ENCODE measurements at places on chromosomes 7 and 10.

GRCh38 chr7:79091011-79091410 is 362.5 kb downstream of the MAGI2 start:
- no peak for DNase-seq

GRCh38 chr10:98349508-98349922 is 65.5 kb downstream of the PYROXD2 start:
- peak; percentile 94 for DNase-seq

GRCh38 chr7:47636433-47637175 is 54.7 kb upstream of the TNS3 start:
- DNase-seq = peak; percentile 36

DNA sequence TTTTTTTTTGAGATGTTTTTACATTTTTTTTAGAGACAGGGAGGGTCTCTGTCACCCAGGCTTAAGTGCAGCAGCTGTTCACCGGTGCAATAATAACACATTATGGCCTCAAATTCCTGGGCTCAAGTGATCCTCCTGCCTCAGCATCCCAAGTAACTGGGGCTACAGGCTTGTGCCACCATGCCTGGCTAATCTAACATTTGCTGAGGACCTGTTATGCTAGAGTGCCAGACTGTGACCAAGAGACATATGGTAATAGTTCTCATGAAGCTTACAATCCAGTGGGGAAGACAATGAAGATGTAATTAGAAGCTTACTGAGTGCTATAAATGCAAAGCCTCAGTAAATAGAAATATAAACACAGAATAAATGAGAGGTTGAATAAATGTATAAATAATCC is 17.6 kb upstream of the ORC5 start:
- no peak for DNase-seq

GRCh38 chr7:55087521-55087961 is 68.7 kb downstream of the EGFR start:
- no peak for DNase-seq

DNA sequence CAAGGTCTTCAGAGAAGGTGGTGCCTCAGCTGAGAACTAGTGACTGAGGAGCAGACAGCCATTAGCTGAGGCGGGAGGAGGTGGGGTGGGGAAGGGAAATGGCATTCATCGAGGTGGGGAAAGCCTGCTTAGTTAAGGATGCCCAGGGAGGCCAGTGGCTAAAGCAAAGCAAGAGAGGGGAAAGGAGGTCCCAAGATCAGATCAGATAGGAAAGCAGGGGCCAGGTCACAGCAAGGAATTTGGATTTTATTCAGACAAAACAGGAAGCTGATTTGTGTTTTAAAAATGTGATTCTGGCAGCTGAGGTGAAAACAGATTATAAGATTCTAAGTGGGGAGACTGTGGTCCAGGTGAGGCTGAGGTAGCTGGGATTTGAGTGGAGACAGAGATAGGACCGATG is 45.8 kb downstream of the CNNM1 start:
- DNase-seq = no peak

DNA sequence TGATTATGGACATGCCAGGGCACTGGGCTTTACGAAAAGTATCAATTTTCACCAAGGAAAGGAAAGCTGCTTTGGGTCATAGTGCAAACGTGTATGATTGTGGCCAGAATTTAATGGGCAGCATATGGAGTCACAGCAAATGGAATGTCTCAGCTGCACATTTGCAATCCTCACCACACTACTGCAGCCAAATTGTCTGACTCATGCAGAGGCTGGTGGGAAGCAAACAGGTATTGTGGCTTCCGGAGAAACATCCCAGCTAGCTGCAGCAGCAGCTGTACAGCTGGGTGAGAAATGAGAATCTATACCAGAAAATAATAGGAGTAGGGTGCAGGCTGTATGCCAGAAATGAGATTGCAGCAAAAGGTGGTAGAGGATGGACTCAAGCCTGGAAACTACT is 374.7 kb upstream of the VWC2 start:
- DNase-seq = peak; percentile 41

GRCh38 chr10:117345143-117345542 is 30.1 kb downstream of the PDZD8 start:
- no peak for DNase-seq

DNA sequence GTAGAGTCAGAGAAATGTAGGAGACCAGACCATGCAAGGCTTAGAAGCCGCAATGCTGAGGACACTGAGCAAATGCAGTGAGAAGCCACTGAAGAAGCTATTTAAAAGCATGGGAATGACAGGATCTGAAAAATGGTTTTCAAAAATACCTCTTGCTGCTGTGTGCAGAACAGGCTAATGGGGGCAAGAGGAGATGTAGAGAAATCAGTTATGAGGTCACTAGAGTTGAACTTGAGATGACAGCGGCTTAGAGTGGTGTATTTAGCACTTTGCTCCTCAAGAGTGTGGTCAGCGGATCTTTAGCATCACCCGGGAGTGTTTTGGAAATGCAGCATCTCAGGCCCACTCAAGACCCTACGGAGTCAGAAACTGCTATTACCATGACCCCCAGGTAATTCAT is 48.8 kb downstream of the KIAA1549 start:
- no peak for DNase-seq

DNA sequence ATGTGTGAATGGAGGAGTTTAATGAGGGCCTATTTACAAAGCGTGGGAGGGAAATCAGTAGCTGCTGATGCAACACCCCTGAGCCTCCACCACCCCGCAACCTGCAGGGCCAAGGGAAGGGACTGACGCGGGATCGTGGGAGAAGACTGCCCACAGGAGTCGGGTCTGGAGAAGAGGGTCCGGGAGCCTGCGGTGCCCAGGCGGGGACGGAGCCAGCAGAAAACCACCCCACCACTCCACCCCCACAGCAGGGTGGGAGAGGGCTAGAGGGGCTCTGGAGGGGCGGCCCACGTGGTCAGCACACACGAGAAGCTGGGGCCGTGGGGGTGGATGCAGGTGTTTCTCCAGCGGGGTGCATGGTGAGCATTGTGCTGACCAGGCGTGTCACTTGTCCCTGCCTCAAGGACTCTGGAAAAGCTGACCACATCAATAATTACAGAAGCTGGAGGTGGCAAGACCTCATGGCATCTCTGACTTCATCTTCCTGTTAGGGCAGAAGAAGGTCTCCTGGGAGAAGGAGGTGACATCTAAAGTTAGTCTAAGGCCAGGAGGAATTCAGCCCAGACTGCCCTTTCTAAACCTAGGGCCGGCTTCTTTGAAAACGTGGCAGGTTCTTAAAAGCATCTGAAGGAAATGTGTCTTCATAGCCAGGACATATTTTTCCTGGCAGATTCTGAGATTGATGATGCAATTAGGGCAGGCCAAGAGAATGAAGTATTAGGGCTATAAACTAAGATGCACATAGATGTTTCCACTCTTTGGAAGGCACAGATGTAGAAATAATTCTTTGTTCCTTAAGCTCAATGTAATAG is 150.9 kb downstream of the RGS10 start:
- peak; percentile 73 for DNase-seq

DNA sequence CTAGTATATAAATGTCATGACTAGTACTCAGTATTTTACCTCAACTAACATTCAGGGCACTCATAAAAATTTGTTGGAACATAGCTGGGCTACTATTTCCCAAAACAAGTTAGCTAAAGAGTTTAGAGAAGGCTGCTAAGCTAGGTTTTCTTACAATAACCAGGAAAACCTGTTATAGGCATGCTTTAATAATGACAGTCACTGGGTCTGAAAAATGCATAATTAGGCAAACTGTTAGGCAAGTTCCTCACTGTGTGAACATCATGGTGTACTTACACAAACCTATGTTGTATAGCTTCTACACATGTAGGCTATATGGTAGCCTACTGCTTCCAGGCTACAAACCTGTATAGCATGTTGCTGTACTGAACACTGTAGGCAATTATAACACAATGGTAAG is 79.0 kb downstream of the DNAJC1 start:
- DNase-seq = no peak

GRCh38 chr10:92142512-92142911 is 148.4 kb downstream of the CPEB3 start:
- DNase-seq = no peak

DNA sequence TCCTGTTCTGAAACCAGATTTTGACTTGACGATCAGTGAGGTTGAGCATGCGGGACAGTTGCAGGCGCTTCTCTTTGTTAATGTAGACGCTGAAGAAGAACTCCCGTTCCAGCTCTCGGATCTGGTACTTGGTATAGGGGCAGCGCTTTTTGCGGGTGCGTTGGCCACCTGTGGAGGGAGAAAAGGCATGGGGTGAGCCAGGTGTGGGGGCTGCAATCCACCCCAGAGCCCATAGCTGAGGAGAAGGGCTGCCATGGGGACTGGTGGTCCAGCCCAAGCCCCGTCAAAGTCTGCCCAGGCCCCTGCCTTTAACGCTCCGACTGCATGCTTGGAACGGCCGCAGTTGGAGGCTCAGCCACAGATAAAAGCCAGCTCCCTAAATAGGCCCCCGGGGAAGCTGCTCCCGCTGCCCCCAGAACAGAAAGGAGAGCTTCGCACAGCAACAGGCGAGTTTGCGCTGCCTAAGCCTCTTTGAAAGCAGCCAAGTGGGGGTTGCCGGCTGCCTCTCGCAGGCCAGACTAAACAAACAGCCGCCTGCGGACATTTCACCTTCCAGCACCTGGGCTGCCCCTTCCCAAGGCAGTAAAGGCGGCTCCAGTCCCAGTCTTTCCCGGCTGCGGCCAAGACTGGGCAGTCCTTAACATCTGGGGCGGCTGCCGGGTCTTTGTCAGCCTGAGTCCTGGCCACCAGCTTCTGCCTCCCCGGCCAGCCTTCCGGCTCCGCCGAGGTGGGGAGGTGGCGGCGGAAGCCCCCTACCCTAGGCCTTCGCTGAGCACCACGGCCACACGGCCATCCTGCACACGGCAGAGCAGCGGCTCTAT is 2.0 kb downstream of the HOXA11 start:
- DNase-seq = peak; percentile 39

GRCh38 chr7:41730668-41731067 is 27.8 kb upstream of the INHBA start:
- no peak for DNase-seq

DNA sequence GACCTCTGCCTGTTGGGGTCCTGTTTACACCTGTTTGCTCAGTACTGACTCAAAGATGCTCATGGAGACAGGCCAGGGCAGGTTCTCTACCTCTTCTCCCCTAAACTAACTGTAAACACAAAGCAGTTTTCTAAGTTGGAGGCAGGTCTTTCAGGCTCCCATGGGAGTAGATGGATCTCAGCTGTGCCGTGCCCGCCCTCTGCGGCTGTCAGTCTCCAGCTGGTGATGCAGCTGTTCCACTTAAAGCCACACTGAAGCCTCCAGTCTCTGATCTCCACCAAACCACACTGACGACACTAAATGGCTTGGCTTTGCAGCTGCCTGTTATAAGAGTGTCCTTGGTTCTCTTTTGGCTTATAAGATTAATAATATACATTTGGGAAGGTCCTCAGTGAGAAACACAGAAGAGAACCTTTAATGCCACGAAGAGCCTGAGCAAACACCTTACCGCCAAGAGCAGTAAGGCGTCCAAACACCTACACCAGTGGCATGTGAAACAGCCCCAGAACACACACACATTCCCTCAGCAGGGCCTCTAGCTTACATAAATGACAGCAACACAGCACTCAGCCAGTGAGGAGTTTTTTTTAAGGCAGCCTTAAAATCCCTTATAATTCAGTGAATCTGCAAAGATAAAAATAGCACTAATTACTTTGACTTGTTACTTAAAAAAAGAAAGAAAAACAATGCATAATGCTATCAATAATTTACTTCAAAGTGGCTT is 60.4 kb upstream of the KCNIP2 start:
- DNase-seq = no peak

DNA sequence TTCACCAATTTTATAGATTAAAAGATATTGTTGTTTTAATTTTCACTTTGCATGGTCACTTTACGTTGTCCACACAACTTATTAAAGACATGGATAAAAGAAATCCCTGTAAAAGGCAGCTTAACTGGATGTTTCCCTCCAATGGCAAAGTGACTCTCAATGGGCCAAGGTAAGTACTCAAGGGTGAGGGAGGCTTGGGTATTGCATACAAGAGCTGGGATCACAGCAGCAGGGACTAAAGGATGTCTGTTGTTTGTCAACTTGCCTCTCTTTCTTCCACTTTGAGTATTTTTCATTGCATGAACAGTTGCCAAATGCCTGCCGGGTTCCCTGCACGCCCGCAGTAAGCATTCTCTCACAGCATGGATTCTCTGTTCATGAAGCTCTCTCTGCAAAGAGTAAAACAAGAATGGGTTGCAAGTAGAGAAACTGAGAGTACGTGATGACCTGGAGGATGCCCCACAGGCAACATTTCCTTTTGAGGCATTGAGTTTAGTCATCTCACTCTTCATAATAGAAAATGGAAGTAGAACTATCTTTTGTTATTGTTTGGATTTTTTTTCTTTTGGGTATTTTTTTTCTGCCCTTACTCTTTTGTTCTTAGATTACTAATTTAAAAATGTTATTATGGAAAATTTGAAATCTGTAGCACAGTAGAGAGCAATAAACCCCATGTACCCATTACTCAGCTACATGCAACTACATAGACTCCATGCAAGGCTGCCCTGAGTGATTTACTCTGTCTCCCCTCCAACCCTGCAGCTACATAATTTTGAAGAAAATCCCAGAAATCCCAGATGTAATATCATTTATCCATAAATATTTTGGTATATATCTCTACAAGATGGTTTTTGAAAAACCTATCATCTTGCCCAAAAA is 26.3 kb downstream of the GPR141 start:
- no peak for DNase-seq

DNA sequence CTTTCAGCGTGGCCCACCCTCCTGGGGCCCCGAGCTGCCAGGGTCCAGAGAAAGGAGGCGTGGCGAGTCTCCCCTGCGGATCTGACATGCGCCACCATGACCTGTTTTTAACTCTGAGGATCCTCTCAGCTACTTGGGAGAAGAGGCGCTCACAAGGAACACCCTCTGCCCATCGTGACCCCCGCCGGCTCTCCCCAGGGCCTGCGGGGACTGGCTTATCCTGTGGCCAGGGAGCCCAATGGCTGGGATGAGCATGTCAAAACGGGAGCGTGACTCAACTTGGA is 93.7 kb downstream of the EBF3 start:
- no peak for DNase-seq

DNA sequence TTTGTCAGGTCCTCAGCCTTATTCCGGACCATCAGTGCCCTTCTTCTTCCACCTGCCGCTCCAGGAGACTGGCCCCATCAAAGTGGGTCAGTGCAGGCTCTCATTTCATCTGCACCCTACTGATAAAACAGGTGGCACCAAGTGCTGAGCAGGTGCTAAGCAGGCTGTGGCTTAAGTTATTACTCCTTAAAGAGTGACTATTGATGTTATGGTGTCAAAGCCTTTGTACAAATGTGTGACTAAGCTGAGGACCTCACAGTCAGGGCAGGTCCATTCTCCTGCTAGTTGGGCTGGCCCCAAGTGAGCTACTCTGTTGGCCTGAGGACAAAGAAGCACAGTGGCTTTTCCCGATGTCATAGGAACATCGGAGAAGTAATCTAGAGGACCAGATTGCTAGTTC is 11.2 kb upstream of the CALD1 start:
- no peak for DNase-seq

DNA sequence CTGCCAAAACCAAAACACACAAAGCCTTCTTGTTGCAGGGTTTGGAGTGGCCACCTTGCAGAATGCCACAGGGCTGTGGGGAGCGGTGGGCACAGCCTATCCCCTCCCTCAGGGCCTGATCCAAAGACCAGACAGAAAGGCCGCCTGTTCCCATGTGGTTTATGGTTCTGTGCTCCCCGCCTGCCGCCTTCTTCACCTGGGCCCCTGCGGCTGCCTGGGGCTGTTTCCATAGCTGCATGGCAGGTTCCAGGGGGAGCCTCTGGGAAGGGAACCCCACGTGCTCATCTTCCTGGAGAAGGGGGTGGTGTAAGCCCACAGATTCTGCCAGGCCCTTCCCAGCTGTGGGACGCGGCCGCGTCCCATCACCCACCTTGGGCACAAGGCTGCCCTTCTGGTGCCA is 70.7 kb upstream of the EZH2 start:
- no peak for DNase-seq

GRCh38 chr7:66409493-66409892 is 204.4 kb downstream of the TPST1 start:
- DNase-seq = no peak

Measured in GM03348 (cell line).